Activated CD4-positive, alpha-beta T cell treated with anti-CD3 and anti-CD28 coated beads, Interleukin-2, amount 50 U/mL, for 24 hours (primary cell): ENCODE measurements at places on chromosomes 2 and 18.

DNA sequence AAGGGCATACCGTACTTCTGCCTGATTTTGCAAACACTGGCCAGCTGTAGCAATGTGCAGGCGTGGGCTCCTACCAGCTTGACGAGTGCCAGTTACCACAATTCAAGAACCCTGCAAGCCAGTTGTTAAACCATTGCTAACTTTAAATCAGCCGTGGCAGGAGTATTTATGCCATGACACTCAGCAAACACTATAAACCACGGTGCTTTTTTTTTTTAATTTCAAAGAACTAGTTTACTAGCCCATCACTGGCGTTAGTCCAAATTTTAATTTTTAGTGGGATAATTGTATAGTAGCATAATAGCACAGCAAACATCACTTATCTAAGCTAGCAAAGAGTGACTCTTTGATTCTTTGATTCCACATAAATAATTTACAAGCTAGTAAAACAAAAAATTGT is 111.1 kb downstream of the COL4A4 start:
- no peak for DNase-seq

- no peak for DNase-seq
Measured at GRCh38 chr2:205699515-205700289, 17.4 kb downstream of the NRP2 start.

- no peak for DNase-seq
Measured at GRCh38 chr18:6971823-6972478, 145.6 kb downstream of the LAMA1 start.

DNA sequence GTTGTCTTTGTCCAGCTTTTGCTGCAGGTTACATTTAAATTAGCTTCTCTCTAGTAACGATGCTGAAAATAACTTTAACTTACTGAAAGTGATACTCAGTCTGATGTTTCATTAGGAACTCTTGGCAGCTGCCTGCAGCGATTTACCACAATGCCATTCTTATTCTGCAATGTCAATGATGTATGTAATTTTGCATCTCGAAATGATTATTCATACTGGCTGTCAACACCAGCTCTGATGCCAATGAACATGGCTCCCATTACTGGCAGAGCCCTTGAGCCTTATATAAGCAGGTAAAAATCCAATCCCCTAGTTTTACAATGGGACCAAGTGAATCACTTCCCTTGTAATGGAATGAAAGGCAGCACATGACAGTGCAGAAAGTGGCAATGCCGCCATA is 16.3 kb upstream of the MFF start:
- DNase-seq = no peak

GRCh38 chr2:96799623-96799935 is 16.5 kb upstream of the CNNM3 start:
- DNase-seq = no peak
